ENCODE measurements at places on chromosomes 1 and 21. TPM values are rescaled to one million over a fixed set of nuclear protein-coding genes. Genes with fewer than 3 reads are reported as not detected.
A peak's percentile ranks its signal among the peaks of the same experiment; 100 is the strongest.

KPRP gene
- not detected for total RNA-seq

DNASE2B gene
- total RNA-seq, result not detected

PTGFRN gene
- 83.7 TPM for total RNA-seq

DNA sequence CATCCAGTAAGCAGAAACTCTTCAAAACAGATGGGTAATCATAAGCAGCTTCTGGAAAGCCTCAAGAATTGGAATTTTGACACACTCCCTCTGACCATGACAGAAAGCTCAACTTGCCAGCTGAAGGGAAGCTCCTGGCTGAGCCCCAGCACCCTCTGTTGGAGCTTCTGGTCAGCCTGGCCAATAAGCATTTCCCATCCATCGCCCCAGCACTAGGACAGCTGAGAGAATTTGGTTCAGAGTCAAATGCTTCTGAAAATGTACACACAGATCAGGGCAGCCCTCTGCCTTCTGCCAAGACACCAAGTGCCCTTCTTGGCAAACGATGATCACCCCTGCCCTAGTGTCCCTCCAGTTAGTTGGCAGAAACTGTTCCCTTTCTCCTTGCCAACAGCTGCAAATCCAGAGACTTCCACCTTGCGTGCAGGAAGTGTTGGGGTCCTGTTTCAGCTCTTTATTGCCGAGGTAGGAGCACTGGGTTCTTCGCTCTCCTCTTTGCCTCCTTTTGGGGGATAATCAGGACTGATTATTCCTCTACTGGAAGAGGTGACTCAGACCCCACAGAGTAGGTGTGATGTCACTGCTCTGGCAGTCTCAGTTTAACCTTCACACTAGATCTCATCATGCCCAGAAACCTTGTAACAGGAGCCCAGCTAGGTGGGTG lies 11.9 kb downstream of the PIGV start:
- peak; percentile 59 for DNase-seq

- DNase-seq, result no peak
These were observed 41.7 kb downstream of the EVI5 start for GRCh38 chr1:92743221-92743620.

DNA sequence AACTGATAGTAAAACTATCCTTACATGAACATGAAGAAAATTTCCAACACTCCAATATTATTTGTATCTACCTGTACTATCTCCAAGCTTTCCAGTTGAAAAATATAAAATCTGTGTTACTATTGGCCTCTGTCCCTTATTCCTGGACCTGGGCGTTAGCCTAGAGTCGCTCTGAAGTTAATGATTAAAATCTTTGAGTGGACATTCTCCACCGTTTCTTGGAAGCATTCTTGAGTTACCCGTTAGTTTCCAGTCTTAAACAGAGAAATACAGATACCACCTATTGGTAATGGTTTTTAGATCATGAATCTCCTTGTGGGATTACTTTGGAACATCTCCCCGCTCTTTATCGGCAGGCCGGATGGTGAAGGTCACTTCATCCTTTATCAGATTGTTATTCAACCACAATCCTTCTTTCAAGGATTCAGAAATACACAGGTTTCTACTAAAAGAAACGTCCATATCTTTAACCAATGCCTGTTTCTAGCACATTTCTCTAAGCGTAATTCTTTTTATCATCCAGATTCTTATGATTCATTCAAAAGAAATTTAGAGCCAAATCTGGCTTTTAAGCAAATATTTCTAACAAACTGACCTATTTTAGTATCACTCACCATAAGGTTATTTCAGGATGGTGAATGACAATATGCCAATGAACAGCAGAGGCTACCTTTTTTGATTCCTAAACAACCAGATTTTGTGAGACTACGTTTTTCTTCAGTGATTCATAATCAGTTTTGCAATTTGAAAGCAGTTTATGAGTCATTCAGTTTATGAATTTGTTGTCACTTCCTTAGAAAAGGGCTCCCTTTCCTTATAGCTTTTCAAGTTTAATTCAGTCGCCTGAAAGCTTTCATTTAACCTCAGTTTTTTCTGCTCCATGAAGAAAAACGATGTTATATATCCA lies 70.2 kb upstream of the ERRFI1 start:
- peak; percentile 92 for DNase-seq

GRCh38 chr1:9764550-9764949 lies 59.2 kb downstream of the CLSTN1 start:
- DNase-seq, result no peak

- DNase-seq, result no peak
These were observed 5.2 kb downstream of the DIO1 start for GRCh38 chr1:53899206-53899628.

GRCh38 chr1:55456971-55457370 lies 241.8 kb upstream of the USP24 start:
- no peak for DNase-seq

GRCh38 chr1:33171977-33172813 lies 9.6 kb downstream of the TRIM62 start:
- no peak for DNase-seq

- DNase-seq, result peak; percentile 24
These were observed 16.5 kb upstream of the HDAC1 start for GRCh38 chr1:32275424-32275823.
